GM06990 (cell line): ENCODE measurements at places on chromosomes 6 and 20.

- DNase-seq = no peak
Observed at GRCh38 chr6:169168706-169169105, 84.9 kb downstream of the THBS2 start.

DNA sequence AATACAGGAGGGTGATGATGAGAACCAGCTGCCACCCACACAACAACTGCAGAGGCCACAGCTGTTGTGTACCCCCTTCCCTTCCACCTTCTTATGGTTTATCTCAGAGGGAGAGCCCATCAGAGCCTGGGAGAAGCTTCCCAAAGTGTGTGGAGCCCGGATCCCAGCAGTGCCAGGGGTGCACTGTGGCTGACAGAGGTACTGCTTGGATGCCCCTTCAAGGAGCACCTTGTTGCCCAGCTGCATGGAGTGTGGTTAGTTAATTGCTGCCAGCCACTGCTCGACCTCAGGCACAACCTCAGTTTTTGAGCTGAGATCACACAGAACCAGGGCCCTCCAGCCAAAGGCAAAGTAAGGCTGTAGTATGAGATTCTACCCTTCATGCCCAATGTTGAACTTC lies 13.0 kb downstream of the PI3 start:
- DNase-seq = no peak

- DNase-seq = no peak
Observed at GRCh38 chr6:108616973-108617372, 56.3 kb downstream of the FOXO3 start.

GRCh38 chr20:34123309-34123708 lies 11.3 kb upstream of the EIF2S2 start:
- no peak for DNase-seq

DNA sequence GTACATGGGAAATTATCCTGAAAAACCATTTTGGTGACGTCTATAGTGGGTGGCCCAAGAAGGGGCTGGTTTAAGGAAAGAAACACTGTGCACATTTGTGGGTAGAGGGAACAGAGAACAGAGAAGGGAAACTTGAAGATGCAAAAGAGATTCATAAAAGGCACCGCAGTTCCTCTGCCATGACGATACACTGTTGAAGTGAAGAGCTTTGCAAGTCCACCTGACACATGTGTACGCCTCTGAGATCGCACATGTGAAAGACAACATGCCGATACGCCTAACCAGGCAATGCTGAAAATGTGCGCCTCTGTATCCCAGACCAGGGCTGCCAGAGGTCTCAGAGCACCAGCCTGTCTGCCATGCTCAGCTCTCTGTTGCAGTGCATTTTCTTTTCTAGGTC lies 180.9 kb downstream of the KIF16B start:
- DNase-seq = peak; percentile 7

DNA sequence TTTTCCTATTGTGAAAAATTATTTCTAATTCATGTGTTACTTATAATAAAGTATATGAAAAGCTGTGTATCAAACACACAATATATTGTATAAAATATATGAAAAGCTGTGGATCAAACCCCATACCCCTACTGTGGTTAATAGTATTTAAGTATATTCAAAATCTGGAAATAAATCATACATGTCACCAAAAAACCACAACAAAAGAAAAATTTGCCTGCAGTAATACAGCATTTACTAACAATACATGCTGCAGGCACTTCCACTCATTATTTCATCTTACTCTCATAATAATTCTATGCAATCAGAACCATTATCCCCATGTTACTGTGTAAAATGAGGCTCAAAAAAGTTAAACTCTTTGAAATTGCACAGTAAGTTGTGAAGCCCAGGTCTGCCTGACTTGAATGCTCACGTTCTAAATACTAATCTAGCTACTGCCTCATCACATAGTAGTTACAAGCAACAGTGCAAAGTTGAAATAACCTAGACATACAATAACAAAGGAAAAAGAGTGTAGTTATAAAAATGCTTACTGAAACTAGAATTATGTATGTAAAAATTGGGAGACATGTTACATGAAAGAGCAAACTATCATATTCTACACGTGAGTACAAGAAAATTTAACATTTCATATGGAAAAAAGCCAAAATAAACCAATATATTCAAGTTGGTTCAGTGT lies 61.7 kb downstream of the FAM217A start:
- DNase-seq = no peak

DNA sequence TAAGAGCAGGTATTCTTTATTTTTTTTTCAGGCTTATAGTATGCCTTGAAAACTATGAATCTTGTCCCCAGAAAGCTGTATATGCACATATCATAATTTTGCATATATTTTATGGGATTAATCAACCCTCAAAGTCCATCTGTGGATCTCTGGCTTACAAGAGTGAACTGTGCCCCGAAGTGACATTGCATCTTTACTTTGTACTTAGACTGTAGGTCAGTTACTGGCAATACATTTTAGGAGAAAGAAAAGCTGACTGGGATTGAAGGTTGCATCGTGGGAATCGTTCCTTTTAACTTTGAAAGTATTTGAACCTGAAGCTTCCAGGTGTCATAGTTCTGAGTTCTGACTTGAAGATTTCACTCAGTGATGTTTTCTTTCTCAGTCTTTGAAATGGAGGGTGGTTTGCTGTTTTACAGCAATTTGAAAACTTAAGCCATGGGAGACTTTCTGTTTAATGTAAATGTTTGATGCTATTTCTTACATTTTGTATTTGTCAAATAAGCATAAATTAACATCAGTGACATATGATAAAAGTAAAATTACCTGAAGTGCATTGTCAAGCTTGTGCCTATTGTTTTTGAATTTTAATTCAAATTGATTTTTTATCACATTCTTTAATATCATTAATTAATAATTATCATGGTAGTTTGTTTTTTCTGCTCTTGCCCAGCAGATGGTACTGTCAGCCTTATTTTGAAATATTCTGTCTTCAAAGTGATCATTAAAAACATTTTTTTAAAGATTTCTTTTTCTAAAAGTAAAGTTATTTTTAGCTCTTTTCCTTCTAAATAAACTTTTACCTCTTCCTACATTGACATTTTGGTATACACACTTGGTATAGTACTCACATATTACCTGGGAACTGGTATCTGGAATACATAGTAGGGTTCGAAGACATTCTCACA lies 29.0 kb downstream of the L3MBTL3 start:
- DNase-seq = no peak

DNA sequence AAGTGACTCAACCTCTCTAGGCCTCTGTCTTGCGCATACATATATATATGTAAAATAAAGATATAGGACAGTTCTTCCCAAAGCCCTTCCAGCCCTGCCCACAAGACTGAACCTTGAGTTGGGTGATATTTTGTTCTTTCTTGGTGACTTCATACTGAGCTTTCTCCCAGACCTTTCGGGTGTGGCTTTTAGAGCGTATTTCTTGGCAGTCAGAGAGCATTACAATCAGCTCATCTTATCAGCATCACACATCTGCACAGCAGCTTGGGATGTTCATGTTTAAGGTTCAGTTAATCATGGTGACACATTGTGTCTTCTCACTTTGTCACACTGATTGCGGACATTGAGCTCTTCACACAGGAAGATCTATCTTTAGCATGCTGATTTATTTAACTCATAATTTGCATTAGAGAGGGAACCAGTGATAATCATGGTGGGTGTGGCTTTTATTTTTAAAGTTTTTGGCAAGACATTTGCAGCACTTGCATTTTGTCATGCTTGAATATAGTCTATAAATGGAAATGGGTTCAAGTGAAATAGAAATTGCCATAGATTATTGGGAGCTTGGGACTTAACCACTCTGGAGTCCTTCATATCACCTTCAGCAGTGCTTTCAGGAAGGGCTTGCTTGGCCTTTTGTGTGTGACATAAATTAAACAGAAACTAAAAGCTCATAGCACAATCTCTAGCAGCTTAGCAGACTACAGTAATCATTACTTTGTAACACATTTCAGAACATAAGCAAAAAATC lies 8.3 kb downstream of the KIF3B start:
- DNase-seq = peak; percentile 74

GRCh38 chr6:92762443-92763273 lies 656.7 kb downstream of the EPHA7 start:
- no peak for DNase-seq

DNA sequence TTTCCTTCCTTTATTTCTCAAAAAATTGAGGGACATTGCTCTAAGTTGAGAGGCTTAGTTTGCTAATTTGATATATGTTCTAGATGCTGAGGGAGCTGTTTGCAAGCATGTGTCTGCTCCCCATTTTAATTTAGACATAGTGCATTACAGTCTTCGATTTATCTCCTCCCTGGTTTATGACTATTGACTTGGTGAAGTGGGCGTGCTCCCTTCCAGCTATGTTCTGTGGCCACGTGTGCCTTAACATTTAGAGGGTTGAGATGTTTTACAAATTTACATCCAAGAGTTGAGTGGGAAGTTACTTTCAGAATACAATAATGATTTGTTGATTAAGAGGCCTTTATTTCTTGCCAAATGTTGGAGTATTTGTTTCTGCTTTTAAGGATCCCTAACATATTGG lies 48.2 kb downstream of the KLHL32 start:
- DNase-seq = no peak
